ENCODE measurements at places on chromosomes 2 and 18. TPM values are rescaled to one million over a fixed set of nuclear protein-coding genes. Genes with fewer than 3 reads are reported as not detected.

GRCh38 chr2:176852667-176853066 lies 359.9 kb upstream of the HNRNPA3 start:
- DNase-seq = no peak

DNA sequence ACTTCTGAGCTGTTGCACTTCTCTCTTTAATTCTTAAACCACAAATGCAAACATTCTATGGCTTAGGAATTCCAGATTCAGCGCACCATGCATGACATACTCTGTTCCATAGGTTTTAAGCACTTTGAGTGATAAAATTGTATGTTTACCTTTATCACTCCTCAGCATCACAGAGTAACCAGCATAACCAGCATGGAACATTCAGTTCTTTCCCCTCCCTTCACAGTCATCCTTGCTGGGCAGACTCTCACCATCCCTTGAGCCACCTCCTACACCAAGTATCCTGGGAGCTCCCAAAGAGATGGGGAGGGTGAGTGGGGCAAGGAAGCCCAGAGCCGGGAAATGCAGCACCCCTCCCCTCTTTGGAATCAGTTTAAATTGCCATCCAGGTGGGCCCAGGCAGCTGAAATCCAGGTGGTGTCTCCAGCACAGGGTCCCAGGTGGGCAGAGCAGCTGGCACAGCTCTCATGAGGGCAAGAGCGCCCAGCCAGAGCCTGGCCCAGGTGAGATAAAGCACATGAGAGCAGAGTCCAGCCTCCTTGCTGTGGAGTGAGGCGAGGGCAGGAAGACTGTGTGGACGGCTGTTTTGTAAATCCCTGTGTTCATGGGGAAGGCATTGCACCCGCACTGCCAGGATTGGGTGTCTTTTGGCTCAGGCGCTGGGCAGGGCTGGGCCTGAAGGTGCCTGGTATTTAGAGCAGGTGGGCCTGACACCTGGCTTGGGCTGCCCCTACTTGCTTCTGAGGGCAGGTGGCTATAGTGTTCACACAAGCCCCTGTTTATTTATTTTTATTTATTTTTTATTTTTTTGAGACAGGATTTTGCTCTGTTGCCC lies 36.8 kb downstream of the LAMA3 start:
- DNase-seq = no peak

DNA sequence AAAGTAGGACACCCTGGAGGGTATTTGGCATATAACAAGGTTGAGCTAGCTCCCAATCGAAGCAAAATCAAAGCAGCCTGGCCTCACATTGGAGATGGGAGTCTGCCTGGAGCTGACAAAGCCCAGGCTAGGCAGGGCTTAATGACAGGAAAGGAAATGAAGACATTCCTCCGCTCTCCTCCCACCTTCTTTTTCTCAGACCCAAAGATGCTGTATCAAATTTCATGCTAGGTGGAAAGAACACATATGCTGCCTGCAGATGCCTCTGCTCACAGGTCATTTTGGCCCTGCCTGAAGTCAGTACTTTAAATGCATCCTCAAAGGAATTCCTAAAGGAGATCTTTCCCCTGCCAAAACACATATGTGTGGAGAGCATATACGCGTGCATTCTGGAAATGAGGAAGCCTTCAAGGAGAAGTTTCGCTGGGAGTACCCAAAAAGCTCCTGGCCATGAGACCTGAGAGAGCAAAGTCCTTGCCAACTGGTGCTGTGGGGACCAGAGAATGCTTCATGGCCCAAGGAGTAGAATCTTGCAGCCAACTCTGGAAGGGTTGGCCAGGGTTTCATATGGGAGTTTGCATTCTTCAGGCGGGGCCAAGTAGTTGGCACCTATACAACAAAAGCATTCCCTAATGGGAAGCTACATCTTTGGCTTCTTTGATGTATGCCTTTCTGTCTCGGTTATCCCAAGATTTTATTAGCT lies 88.0 kb downstream of the AQP4 start:
- DNase-seq = no peak

DNA sequence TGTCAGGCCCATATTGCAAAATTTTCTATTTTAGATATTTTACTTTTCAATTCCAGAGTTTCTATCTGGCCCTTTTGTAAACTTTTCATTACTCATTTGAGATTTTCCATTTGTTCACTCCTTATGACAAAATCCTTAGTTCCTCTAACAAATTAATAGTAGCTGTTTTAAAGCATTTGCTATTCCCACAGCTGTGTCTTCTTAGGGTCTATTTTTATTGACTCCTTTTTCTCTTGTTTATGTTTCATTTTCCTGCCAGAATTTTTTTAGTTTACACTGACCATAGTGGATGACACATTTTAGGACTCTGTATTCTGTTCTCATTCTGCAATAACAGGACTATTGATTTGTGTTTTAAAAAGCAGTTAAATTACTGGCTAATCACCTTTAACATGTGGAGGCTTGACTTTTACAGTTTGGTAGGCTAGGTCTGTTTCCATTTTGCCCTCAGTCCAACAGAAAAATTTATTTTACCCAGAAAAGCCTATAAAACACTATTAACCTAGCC lies 30.0 kb downstream of the PID1 start:
- DNase-seq = no peak

DNA sequence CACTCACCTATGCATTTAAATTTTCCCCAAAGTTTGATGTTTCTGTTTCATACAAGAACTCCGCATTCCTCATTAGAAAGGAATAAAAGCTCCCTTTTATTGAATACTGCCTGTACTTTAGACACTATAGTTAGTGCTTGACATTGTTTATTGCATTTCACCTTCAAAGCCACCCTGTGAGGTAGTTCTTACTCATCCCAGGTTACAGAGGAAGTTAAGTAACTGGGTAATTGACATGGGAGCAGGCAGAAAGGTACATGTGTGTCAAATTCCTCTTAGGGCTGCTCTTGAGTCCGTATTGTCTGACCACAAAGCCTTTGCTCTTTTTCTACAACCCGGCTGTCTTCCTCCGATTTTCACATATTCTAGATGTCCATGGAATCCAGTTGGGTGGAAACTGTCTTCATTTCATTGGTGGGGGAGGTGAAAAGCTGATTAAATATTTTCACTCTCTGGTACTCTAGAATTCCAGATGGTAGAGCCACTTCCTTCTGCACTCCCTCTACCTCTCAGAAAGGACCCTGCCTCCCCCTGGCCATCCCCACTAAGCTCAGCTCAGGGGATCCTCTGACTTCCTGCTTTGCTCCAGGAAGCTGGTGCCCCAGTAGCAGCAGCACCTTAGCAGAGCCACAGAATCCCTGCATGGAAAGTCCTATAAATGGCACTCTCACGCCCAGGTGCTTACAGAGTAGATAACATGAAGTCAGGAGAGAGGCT lies 319.2 kb downstream of the LRATD1 start:
- DNase-seq = no peak

DNA sequence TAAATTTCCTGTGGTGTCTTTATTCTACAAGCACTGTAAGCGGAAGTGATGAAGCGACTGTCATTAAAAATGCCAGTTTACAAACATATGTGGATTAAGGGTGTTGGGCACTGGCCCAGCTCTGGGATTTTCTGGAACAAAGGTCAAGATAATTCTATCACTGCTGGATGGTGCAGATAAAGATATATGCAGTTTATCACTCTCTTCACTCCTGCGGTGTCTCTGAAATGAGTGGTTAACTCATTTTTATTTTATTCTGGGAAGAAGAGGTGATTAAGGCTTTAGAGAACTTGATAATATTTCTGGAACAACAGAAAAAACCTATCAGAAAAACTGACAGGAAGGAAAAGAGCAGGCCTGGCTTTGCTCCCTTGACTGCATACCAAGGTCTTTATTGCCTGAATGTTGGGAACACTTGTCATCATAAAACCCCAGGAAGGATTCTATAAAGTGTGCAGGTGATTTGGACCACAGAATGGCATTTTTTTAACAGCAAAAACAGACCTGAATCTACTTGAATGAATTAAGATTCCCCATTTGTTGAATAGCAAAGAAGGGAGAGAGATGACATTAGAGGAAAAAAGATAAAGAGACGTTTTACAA lies 32.4 kb downstream of the ABCB11 start:
- DNase-seq = no peak

- DNase-seq = peak; percentile 83
These were observed 120.3 kb downstream of the GYPC start for GRCh38 chr2:126776255-126776654.

- no peak for DNase-seq
These were observed 825.8 kb upstream of the FANCL start for GRCh38 chr2:59066787-59067399.

The KRTCAP3 gene
- 0.48 TPM for total RNA-seq

The CCBE1 gene
- 2.3 TPM for total RNA-seq

The ZNF513 gene
- total RNA-seq = 20.7 TPM

The CTAGE1 gene
- total RNA-seq = not detected
